ENCODE measurements at places on chromosomes 7 and 10.
A peak's percentile ranks its signal among the peaks of the same experiment; 100 is the strongest.

DNA sequence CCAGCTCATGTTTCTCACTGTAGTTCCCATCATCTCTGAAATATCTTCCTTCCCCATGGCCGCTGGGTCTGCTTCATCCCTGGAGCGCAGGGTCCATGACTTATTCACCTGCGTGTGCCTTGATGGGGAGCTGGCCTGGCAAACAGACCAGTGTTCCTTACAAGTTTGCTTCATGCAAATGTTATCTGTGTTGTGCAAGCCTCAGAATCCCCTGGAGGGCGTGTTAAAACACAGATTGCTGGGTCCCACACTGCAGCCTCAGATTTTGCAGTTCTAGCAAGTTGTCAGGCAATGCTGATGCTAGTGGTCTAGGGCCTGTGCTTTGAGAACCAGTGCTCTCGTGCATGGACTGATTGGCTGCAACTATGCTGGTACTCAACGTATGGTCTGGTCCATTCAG lies 7.2 kb upstream of the DMBT1 start:
- H3K4me3 ChIP-seq = no peak overlapping the region
- peaks cover 4% of the 10 kb centered on the region for H3K27me3 ChIP-seq
- no peak overlapping the region for H3K27ac ChIP-seq
- DNase-seq = no peak

- no peak for DNase-seq
- H3K27me3 ChIP-seq = no peaks in the 10 kb centered on the region
- H3K4me1 ChIP-seq = peaks cover 8% of the 10 kb centered on the region
- H3K36me3 ChIP-seq = no peaks in the 10 kb centered on the region
- no peak overlapping the region for H3K27ac ChIP-seq
Measured at GRCh38 chr10:42874713-42875387, 92.3 kb downstream of the BMS1 start.

GRCh38 chr10:110694820-110695538 lies 50.8 kb downstream of the RBM20 start:
- H3K4me3 ChIP-seq = no peak overlapping the region
- H3K27ac ChIP-seq = no peak overlapping the region
- no peaks in the 10 kb centered on the region for H3K27me3 ChIP-seq
- no peaks in the 10 kb centered on the region for H3K4me1 ChIP-seq

DNA sequence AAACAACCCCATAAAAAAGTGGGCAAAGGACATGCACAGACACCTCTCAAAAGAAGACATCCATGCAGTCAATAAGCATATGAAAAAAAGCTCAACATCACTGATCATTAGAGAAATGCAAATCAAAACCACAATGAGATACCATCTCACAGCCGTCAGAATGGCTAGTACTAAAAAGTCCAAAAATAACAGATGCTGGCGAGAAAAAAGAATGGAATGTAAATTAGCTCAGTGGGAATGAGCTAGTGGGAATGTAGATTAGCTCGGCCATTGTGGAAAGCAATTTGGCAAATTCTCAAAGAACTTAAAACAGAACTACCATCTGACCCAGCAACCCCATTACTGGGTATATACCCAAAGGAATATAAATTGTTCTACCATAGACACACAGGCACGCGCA lies 287.0 kb downstream of the WDR37 start:
- H3K27me3 ChIP-seq = peaks cover 14% of the 10 kb centered on the region
- H3K4me3 ChIP-seq = no peak overlapping the region
- H3K27ac ChIP-seq = no peak overlapping the region

GRCh38 chr7:76281006-76281705 lies 21.3 kb upstream of the HSPB1 start:
- peak overlapping the region; percentile 58 for H3K4me3 ChIP-seq
- H3K27ac ChIP-seq = peak overlapping the region; percentile 14
- DNase-seq = no peak
- H3K36me3 ChIP-seq = peaks cover 10% of the 10 kb centered on the region

- H3K36me3 ChIP-seq = no peaks in the 10 kb centered on the region
- H3K4me1 ChIP-seq = no peaks in the 10 kb centered on the region
- no peak overlapping the region for H3K27ac ChIP-seq
- no peaks in the 10 kb centered on the region for H3K27me3 ChIP-seq
- no peak for DNase-seq
- H3K4me3 ChIP-seq = no peak overlapping the region
Measured at GRCh38 chr10:86205306-86206239, 161.0 kb downstream of the GRID1 start.

- no peak overlapping the region for H3K27ac ChIP-seq
- peaks cover 33% of the 10 kb centered on the region for H3K36me3 ChIP-seq
- H3K4me1 ChIP-seq = peaks cover 12% of the 10 kb centered on the region
- no peak overlapping the region for H3K4me3 ChIP-seq
- DNase-seq = no peak
Measured at GRCh38 chr7:44764665-44765578, 16.3 kb downstream of the ZMIZ2 start.

DNA sequence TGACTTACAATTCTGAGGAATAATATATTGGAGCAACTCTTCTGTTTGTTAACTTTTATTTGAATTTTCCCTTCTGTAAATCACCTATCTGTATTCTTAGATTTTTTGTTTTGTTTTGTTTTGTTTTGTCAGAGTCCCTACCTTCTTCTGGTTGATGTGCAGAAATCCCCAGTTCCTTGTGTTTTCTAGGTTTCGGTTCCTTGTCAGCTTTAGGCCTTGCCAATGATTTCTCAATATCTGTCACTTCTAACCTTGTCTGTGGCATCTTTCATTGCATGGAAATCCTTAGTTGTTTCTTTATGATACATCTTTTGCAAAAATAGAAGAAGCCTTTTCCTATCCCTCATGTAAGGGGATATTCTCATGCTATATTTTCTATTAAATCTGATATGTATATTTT lies 21.7 kb upstream of the ST8SIA6 start:
- DNase-seq = no peak
- no peak overlapping the region for H3K4me3 ChIP-seq
- H3K27me3 ChIP-seq = no peaks in the 10 kb centered on the region

DNA sequence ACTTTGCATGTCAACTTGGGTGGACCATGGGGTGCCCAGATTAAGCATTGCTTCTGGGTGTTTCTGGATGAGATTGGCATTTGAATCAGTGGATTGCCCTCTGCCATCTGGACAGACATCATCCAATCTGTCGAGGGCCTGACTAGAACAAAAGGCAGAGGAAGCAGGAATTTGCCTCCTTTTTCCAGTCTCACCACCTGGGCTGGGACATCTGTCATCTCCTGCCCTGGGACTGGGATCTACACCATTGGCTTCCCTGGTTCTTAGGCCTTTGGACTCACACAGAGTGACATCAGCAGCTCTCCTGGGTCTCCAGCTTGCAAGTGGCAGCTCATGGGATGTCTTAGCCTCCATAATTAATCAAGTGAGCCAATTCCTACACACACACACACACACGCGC lies 10.3 kb downstream of the SLC13A4 start:
- H3K36me3 ChIP-seq = no peaks in the 10 kb centered on the region
- H3K27ac ChIP-seq = no peak overlapping the region
- H3K4me1 ChIP-seq = peaks cover 29% of the 10 kb centered on the region

GRCh38 chr10:36110097-36110496 lies 468.0 kb upstream of the FZD8 start:
- no peaks in the 10 kb centered on the region for H3K27me3 ChIP-seq
- H3K36me3 ChIP-seq = no peaks in the 10 kb centered on the region
- no peak overlapping the region for H3K4me3 ChIP-seq
- H3K4me1 ChIP-seq = no peaks in the 10 kb centered on the region
- no peak for DNase-seq

DNA sequence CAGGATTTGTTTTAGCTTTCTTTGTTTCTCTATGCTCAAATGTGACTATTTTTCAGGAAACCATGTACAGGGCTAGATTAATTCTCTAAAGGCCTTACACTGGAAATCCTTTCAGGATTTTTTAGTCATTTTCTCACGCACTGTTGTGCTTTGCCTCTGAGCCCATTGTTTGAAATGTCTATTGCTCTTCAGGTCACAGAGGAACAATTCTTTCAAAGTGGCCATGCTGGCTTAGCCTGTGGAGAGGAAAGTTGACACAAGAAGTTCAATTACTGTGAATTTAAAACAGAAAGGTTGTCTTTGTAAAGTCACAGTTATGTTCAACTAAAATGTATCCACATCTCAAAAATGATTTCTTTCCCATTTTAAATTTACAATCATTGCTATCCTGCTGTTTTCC lies 1071.7 kb upstream of the POT1 start:
- no peak for DNase-seq
- no peaks in the 10 kb centered on the region for H3K4me1 ChIP-seq
- no peak overlapping the region for H3K4me3 ChIP-seq
- H3K27me3 ChIP-seq = no peaks in the 10 kb centered on the region

DNA sequence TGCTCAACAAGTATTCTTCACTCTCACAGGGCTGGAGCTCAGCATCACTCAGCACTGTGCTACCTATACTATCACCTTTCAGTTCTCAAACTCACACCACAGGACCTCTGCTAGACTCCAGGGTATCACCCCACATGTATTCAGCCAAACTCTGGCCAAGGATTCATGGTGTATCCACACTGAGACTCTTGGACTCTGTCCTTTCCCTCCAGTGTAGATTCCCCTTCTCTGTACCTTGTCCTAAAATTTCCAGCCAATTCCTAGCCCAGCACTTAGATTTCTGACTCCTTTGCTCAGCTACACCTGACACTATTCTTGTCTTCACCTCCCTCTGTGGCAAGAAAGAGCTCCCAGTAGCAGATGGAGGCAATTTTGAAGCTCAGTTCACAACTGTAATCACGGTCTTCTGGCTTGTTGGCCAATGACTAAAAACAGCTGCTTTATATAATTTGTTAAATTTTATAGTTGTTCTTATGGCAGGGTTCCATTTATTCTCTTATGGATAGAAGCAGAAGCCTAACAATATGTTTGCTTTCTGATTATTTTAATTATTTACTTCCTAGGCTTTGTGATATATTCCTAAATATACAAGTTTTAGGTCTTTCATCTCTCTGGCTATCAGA lies 258.8 kb downstream of the THSD7A start:
- H3K27me3 ChIP-seq = no peaks in the 10 kb centered on the region
- no peaks in the 10 kb centered on the region for H3K4me1 ChIP-seq
- H3K27ac ChIP-seq = no peak overlapping the region
- no peak for DNase-seq

DNA sequence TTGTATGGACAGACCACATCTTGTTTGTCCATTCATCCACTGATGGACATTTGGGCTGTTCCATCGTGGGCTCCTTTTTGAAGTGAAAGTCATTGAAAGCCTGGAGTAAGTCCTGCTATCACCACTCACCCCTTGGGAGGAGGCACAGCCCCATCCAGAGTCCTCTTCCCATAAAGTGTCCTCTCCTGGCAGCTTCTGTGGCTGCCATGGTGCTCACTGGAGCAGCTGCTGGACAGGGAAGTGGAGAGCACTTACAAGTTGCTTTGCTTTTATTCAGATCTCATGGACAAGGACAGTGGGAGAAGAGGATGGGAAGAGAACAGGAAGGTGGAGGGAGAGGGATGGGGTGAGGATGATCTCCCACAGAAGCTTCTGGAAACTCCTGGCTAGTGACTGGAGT lies 18.5 kb upstream of the EIF5AL1 start:
- peaks cover 28% of the 10 kb centered on the region for H3K27me3 ChIP-seq
- no peaks in the 10 kb centered on the region for H3K36me3 ChIP-seq
- H3K27ac ChIP-seq = no peak overlapping the region
- no peak overlapping the region for H3K4me3 ChIP-seq
- DNase-seq = no peak

GRCh38 chr10:86699991-86700840 lies 31.9 kb downstream of the LDB3 start:
- no peak overlapping the region for H3K27ac ChIP-seq
- no peak for DNase-seq
- no peak overlapping the region for H3K4me3 ChIP-seq
- no peaks in the 10 kb centered on the region for H3K4me1 ChIP-seq
- H3K36me3 ChIP-seq = no peaks in the 10 kb centered on the region
- no peaks in the 10 kb centered on the region for H3K27me3 ChIP-seq

- no peak for DNase-seq
- 0 out of 2 replicates have a peak, but pooled peaks cover 3% of the 10 kb centered on the region for H3K36me3 ChIP-seq
- H3K27ac ChIP-seq = no peak overlapping the region
- peaks cover 3% of the 10 kb centered on the region for H3K4me1 ChIP-seq
- no peak overlapping the region for H3K4me3 ChIP-seq
Measured at GRCh38 chr10:12262278-12262981, 66.4 kb downstream of the CDC123 start.

DNA sequence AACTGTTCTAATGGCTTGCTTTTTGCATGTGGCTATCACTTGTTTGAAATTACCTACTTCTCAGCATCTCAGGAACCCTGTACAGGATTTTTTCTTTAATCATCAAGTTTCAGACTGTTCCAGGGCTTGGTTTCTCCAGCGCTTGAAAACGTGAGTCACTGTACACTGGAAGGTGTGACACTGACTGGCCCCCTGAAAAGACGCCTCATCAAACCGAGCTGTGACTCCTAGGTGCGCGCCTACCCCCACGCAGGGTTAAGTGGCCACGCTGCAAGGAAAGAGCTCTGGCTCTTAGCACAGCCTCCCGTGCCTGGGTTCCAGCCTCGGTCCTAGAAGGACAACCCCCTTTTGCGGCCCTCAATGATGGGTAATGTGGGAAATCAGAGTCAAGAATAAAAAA lies 81.0 kb downstream of the EBF3 start:
- H3K27ac ChIP-seq = no peak overlapping the region
- no peaks in the 10 kb centered on the region for H3K4me1 ChIP-seq
- no peak for DNase-seq
- no peaks in the 10 kb centered on the region for H3K36me3 ChIP-seq
- no peak overlapping the region for H3K4me3 ChIP-seq

DNA sequence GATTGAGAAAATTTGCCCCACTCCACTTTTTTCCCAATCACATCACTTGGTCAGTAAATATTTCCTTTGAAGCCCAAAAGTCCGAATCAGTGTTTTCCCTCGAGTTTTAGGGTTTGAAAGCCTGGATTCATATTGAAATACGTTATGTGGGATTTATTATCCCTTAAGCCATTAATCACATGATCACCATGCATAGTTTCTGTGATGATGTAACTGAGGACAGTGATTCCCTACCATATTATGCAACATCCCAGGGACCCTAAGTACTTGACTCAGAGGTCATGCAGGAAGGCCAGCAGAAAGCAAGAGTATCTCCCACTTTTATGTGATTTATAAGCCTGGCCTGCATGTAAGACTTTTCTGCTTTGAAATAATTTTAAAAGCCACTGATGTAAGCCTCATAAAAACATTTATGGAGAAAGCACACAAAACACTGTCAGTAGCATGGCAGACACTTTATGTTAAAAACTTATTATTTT lies 630.6 kb upstream of the ZWINT start:
- H3K27ac ChIP-seq = no peak overlapping the region
- no peaks in the 10 kb centered on the region for H3K4me1 ChIP-seq
- no peaks in the 10 kb centered on the region for H3K27me3 ChIP-seq
- H3K4me3 ChIP-seq = no peak overlapping the region
- DNase-seq = no peak
- H3K36me3 ChIP-seq = no peaks in the 10 kb centered on the region

GRCh38 chr7:151178236-151178635 lies 8.8 kb downstream of the ASB10 start:
- H3K4me3 ChIP-seq = no peak overlapping the region
- H3K36me3 ChIP-seq = no peaks in the 10 kb centered on the region
- H3K27ac ChIP-seq = no peak overlapping the region
- DNase-seq = no peak
- H3K27me3 ChIP-seq = no peaks in the 10 kb centered on the region

DNA sequence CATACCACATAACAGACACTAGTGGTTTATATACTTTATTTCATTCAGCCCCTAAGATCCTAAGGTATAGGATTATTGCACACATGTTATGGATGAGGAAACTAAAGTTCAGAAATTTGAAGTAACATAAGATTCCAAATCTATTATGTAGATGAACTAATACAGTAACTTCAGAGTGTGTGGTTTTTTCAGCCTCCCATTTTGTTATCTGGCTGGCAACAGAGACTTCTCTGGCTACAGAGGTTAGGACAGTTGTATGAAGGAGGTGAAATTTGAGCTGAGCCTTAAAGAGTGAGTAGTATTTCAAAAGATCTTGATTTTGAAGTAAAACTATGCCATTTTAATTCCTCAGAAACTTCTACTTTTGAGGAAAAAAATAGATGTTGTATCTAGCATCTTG lies 125.4 kb downstream of the MAPK8 start:
- H3K27ac ChIP-seq = no peak overlapping the region
- H3K4me3 ChIP-seq = no peak overlapping the region
- no peaks in the 10 kb centered on the region for H3K4me1 ChIP-seq
- no peaks in the 10 kb centered on the region for H3K27me3 ChIP-seq
